ENCODE measurements at places on chromosomes 3 and 15. TPM values are rescaled to one million over a fixed set of nuclear protein-coding genes. Genes with fewer than 3 reads are reported as not detected.

The HTR3E gene
- not detected for total RNA-seq

DNA sequence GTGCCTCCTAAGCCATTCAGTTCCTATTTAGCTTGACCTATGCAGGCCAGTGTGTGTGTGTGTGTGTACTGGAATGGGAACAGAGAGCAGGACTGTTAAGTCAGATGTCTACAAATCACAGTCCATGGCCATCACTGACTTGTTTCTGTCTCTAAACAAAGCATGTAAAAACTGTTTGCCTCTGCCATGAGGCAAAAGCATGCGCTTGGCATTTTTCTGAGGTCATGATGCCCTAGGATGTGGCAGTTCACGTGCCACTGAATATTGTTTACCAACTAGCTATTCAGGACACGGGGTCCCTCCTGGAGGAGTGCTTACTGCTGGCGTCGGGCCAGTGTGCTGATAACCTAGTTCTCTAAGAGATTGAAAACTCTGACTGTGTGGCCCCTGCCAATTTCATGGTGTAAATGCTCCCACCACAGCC is 8.2 kb upstream of the ATP13A3 start:
- peak; percentile 59 for DNase-seq

DNA sequence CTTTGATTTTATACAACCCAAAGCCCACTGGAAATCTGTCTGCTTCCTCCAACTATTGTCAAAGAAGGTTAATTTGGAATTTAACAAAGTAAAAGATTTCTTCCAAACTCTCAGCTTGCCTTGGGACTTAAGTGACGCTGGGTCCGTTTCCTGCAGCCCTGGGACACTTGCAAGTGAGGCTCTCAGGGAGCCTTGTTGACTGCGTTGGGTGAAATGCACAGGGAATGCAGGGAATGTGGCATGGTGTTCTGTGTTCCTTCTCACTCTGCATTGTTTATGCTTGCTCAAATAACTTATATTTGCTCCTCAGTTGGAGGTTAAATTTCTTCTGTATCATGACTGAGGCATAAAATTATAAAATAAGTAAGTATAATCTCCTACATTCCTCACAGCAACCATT is 60.9 kb upstream of the TJP1 start:
- DNase-seq: no peak

GRCh38 chr3:184059424-184059823 is 6.6 kb downstream of the HTR3C start:
- DNase-seq: no peak

The NRG4 gene
- not detected for total RNA-seq

All from thyroid gland (tissue), 4 donors.